ENCODE measurements at places on chromosomes 1 and 21.

- DNase-seq = no peak
Observed at GRCh38 chr1:76759950-76760349, 107.3 kb upstream of the ST6GALNAC5 start.

- no peak for DNase-seq
Observed at GRCh38 chr1:217136895-217137205, 413.6 kb upstream of the ESRRG start.

GRCh38 chr1:228364706-228365213 is 41.9 kb downstream of the TRIM11 start:
- no peak for DNase-seq

DNA sequence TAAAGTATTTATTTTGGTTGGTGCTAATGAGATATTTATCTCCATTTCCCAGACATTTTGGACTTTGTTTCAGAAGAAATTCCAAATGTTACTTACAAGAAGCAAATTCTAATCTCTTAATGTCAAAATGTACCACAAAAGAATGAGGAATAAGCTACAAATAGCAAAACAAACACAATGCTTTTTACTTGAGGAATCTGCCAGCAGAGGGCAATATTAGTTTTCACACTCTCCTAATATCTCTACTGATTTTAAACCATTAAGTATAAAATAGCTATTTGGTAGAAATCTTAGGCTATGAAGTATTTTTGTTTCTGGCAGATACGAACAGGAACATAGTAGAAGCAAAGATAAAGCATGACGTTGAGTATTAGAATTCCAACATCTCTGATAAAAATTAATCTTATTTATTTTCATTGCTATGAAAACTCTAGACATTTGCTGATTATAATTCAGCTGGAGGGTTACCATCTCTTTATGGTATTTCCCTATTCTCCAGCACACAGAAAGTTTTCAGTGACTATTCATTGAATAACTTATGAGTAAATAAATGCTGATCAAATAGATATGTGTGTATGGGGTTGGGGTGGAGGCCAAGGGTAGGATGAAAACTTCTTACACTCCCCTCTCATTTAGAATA is 13.4 kb upstream of the HMCN1 start:
- no peak for DNase-seq

GRCh38 chr1:42177541-42177981 is 13.0 kb upstream of the GUCA2A start:
- no peak for DNase-seq

- DNase-seq = no peak
Observed at GRCh38 chr21:44424608-44425306, 30.6 kb upstream of the LRRC3 start.

DNA sequence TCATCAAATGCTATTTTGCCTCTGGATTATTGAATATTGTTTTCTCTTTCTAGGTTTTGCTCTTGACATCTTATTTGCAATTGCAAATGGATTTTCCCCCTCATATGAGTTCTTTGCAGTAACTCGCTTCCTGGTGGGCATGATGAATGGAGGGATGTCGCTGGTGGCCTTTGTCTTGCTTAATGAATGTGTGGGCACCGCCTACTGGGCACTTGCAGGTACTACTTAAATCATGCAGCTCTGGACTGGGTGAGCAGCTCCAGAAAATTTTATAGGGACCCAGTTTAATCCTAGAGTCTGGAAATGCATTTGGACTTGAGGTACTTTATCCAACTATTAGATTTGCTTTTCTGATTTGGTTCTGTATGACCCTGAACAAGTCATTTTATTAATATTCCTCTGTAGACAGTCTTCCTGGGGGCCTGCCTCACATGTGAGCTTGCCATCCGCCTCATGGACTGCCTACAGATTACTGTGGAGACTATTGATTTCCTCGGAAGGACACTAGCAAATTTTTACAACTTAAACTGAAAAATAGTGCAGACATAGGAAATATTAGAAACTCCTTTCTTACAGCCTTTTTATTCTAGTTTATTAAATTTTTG is 44.5 kb downstream of the SLC22A15 start:
- DNase-seq = peak; percentile 27

GRCh38 chr1:159786465-159786864 is 5.7 kb downstream of the DUSP23 start:
- no peak for DNase-seq

- no peak for DNase-seq
Observed at GRCh38 chr1:230806552-230806951, 59.4 kb downstream of the CAPN9 start.

DNA sequence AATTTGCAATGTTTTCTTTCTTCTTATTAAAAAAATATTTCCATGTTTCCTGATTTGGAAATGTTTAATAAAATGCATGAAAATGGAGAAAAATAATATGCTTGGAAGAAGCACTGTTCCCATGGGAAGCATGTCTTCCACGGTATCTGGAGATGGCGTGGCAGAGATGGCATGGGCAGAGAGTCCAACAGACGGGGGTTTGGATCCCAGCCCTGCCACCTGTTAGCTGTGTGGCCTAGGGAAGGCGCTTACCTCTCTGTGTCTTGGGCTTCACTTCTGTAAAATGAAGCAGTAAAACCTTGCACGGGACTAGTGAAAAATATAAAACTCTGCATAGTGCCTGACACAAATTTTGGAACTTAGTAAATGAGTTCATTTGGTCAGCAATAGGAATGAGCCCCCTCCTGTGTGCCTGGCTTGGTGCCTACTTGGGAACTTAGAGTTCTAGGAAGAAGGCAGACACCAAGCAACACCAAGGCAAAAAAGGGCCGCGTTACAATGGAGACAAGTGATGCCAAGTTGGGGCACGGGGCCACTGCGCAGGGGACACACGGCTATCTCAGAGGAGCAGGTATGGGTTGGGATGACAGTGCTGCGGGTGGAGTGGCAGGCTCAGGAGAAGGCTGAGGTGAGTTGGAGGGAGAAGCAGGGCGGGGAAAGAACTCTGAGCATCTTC is 124.2 kb downstream of the KCNN3 start:
- DNase-seq = no peak

DNA sequence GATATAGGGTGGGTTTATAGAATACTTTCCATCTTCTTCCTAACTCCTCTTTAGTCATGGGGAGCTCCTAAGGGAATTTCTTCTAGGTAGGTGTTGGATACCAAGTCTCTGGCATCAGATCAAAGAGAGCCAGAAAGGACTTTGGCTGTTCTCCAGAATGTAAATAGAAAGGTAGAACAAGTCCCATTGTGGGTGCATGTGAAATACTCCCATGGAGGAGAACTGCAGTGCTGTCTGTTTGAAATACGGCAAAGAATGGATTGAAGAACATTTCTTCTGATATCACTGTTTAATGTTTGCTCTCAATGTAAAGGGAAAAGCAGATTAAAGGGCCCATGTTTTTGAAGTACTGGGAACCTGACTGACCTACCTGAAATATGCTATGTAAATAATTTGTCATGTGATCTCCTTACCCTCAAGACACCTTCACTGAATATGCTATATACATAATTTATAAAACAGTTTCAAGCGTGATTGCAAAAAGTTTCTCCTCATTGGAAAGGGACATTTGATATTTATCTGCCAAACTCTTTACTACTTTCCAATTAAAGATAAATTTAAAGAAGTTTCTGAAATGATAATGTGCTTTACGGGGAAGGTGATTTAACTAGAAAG is 65.9 kb downstream of the LAMC1 start:
- DNase-seq = no peak

All from immature natural killer cell (primary cell).